ENCODE measurements at places on chromosomes 16 and 17.

GRCh38 chr17:49603720-49604119 lies 28.0 kb downstream of the NXPH3 start:
- no peak for DNase-seq

- no peak for DNase-seq
Observed at GRCh38 chr16:17457513-17457912, 13.2 kb downstream of the XYLT1 start.

DNA sequence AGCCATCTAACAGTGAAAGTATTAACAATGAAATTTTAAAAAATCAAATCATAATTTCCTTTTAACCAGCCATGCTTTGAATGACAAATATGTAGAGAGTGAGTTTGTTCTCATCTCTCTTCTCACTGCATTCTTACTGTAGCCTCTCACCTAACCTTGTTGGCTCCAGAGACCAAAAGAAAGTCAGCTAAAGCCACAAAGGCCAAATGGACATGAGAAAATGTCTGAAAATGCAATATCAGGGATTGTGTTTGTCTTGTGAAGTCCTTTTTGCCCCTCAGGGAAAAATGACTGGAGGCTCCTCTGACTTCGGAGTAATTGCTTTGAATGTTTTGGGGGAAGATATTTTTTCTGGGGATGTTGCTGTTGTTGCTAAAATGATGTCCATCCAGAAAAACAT lies 166.3 kb downstream of the SLC39A11 start:
- no peak for DNase-seq

- DNase-seq, result no peak
Observed at GRCh38 chr17:63735691-63736090, 5.9 kb downstream of the STRADA start.

DNA sequence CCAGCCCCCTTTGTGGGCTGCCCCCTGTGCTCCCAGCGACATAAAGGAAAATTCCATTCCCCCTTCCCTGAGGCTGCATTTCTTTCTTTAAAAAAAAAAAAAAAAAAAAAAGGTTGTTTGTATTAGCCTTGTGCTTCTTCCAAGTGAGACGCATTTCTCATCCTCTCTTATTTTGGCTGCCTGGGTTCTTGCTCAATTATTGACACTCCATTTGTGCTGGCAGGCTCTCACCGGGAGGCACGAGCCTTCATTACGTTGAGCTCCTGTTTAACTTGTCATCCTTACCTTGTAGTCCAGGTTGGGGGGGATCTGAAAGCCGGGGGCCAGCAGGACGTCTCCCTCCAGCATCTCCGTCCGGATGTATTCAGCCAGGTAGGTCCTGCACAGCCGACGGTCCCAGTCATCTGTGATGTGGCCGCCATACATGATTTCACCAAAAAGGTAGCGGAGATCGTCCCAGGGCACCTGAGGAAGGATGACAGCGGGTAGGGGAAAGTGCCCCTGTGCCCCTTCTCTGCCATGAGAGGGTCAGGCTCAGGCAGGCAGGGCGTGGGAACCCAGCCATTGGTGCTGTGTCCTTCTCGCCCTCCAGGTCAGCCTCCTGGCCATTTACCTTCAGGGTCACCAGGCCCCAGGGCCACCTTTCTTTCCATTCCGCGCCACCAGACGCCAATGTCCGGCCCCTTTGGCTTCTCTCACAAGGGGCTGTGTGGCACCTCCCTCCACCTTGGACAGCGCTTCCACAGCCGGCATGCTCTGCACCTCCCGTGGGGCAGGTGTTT lies 50.6 kb downstream of the PGS1 start:
- no peak for DNase-seq

- DNase-seq, result no peak
Observed at GRCh38 chr16:23306199-23307100, 4.3 kb downstream of the SCNN1B start.

DNA sequence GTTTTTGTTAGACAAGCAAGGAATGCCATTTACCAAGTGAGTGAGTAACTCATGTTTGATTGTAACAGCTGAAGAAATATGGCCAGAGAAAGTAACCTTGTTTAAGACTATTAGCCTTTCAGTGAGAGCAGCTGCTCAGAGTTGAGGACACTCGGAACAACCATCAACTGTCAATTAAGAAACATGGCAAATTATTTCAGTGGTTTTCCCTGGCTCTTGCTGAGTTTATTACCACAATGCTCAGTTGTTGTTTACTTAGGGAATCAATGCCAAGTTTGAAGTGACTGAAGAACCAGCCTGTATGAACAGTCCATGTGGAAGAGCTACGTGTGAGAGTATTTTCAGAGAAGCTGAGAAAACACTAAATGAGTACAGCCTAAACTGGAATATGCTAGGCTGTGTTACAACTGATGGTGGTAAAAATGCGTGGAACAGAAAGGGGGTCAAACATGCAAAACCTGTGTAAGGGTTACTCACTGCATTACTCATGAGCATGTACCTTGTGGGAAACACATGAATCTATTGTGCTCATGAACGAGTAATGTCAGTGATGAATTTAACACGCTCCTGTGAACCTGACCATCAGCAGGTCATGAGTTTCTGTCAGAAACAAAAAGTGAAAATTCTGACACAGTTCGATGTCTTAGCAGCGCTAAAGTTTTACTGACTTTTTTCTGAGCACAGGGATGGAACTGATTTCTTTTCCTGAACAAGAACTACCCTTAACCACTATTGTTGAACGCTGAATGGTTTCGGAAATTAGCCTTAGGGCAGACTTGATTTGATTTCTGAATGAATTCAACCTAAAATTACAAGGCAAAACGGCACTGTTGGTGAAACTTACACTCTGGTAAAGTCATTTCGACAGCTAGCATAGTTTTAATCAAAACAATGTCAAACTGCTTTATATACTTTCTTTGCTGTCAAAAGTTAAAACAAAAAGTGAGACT lies 33.5 kb downstream of the GNA13 start:
- DNase-seq, result no peak

DNA sequence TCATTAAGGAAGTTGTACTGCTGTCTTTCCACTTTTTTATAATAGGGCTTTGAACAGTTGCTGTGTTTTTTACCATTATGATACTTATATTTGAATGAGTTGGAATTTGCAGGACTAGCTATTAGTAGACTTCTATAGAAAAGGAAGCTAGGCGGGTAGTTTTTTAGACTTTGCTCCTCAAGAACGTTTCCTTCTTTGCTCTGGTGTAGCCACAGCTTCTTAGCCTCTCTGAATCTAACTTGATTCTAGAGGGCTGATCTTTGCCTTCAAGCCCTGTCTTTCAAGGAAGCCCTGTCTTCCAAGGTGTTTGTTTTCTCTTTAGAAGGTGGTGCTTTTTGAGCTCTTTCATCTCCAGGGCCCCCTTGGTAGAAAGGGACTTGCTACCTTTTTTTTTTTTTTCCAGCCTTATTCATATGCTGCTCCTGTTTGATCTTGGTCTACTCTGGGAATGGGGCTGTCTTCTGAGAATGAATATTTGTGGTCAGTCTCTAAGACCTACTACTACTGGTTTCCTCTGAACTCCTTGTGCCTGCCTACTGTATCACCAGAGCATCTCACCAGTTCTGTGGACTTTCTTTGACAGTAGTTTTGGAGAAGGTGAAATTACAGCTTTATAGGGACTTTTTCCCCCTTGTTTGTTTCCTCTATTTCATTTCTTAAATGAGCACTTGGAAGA lies 52.3 kb upstream of the RASL10B start:
- DNase-seq, result no peak

DNA sequence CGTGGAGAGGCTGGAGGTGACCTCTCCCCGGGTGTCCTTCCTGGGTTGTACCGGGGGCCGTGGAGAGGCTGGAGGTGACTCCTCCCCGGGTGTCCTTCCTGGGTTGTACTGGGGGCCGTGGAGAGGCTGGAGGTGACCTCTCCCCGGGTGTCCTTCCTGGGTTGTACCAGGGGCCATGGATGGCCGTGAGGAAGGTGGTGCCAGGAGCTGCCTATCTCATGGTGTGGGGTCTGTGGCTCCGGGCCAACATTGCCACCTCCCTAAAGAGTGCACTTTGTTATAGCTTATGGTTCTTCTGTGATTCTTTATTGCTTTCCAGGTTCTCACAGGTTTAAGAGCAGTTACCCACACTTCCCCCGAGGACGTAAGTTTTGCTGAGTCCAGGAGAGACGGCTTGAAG lies 86.3 kb upstream of the ZNF750 start:
- DNase-seq, result no peak

GRCh38 chr16:283033-283805 lies at the start of gene PDIA2:
Gene PDIA2 (plus strand): TSS chr16:283164. CDS start chr16:283170, 6 bp downstream.
- DNase-seq, result no peak

- peak; percentile 39 for DNase-seq
Observed at GRCh38 chr17:37791447-37792399, 46.9 kb upstream of the HNF1B start.

- DNase-seq, result no peak
Observed at GRCh38 chr16:5633845-5634440, 536.3 kb upstream of the EEF2KMT start.

- DNase-seq, result no peak
Observed at GRCh38 chr16:50617646-50618184, 63.4 kb downstream of the SNX20 start.

GRCh38 chr16:20598832-20599469 lies 22.8 kb upstream of the ACSM2B start:
- no peak for DNase-seq

GRCh38 chr17:77142689-77143088 lies 1.9 kb downstream of the SEC14L1 start:
- no peak for DNase-seq

DNA sequence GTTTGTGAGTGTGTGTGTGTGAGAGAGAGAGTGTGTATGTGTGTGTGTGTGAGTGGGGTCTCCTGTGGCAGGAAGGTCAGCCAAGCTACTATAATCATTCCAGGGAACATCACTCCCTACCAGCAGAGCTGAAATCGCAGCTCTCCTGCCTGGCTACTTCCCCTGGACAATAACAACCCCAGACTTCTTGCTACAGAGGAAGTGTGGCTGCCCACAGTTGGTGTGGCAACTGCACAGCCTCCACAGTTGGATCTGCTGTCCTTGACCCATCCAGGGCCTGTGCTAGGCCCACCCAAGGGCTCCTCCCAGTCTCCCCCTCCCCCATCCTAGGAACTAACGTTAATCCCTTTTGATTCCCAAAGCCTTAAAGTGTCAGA lies 1.5 kb downstream of the SLC13A5 start:
- no peak for DNase-seq

DNA sequence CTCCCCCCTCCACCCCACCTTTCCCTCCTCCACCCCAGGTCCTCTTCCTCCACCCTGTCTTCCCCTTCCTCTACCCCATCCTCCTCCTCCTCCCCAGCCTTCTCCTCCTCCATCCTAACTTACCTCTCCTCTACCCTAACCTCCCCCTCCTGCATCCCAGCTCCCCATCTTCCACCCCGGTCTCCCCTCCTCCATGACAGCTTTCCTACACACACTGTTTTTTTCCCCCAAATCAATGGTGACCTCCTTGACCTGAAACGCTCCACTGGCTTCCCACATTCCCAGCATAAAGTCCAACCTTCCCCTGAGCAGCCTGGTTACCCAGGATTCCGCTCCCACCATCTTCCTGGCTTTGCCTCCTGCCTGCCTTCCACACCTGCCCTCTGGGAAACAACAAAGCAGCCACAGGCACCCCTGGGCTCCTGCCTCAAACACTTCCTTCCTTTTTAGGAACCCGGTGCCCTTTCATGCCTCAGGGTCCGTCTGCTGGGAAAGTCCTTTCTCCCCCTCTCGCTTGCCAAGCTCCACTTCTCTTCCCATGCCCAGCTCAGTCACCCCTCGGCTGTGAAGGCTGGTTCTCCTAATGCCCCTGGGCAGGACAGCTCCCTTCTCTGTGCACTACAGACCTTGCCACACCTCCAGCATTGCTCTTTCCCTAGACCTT lies 2.1 kb downstream of the RGS9 start:
- DNase-seq, result no peak

- no peak for DNase-seq
Observed at GRCh38 chr16:10521681-10522274, 58.6 kb downstream of the EMP2 start.

GRCh38 chr17:21296097-21297025 lies 11.8 kb downstream of the MAP2K3 start:
- DNase-seq, result no peak

- no peak for DNase-seq
Observed at GRCh38 chr16:17511340-17511739, 40.6 kb upstream of the XYLT1 start.

DNA sequence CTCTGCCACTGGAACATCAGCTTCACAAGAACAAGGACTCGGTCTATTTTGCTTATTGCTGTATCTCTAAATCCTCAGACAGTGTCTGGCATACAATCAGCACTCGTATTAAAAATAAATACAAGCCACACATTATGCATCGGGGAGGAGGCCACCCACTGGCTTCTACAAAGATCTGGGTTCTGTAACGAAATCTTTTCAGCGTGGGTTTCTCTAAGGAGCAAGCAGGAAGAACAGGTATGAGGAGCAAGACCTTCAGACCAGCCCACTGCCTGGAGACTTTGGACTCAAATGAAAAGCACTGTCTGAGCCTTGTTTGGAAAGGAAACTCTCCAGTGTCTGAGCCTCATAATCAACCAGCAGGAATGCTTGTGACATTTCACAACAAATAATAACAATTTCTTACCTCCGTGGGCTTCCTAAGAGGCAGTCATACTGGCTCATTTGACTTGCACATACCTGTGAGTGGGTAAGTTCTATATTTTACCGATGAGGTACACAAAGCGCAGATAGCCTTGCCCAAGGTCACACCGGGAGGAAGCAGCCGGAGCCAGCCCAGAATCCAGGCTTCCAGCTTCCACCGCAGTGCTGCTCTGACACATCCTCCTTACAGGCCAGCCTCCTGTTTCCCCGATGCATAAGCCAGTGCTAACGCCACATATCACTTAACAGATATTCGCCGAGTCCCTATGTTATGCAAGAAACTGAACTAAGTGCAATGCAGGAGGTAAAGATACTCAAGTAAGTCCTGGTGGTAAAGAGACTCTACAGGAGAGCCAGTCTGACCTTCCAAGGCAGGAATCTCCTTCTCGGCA lies 118.6 kb upstream of the TNRC6C start:
- DNase-seq, result no peak

DNA sequence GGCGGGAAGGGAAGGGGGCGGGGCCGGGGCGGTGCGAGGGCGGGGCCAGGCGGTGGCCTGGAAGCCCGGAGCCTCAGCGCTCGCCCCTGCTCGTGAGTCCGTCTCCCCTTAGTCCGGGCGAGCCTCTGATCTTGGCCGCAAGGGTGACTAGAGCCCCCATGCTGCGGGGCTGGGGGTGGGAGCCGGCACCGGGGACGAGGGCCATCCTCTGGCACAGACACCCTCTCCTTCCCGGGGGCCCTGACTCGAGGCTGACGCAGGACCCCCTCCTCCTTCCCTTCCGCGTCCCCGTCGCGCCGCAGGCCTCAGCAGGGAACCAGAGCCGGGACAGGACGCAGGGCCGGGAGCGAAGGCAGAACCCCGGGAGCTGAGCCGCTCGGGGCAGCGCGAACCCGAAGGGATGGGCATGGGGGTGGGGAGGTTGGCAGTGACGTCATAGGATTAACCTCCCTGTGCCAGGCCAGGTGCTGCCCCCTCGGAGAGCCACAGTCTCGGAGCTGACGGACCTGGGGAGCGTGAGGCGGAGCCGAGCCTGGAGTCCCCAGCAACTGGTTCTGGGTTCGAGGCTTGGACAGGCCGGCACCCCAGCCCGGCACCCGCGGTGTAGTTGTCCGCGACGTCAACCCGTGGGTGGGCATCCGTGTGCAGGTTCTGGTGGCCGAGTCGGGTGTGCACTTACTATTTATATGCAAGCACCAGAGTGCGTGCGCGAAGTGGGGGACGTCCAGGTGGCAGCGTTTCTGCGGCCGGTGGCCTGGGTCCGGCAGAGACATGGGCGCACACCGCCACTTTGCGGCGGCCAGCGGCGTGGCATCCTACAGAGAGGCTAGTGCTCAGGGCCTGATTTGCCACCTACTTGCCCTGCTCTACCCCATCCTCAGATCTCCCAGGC lies 503 bp upstream of the PLCD3 start:
- peak; percentile 60 for DNase-seq

Measured in thymus (tissue), 14 donors.